ENCODE measurements at places on chromosomes 6 and 20.

DNA sequence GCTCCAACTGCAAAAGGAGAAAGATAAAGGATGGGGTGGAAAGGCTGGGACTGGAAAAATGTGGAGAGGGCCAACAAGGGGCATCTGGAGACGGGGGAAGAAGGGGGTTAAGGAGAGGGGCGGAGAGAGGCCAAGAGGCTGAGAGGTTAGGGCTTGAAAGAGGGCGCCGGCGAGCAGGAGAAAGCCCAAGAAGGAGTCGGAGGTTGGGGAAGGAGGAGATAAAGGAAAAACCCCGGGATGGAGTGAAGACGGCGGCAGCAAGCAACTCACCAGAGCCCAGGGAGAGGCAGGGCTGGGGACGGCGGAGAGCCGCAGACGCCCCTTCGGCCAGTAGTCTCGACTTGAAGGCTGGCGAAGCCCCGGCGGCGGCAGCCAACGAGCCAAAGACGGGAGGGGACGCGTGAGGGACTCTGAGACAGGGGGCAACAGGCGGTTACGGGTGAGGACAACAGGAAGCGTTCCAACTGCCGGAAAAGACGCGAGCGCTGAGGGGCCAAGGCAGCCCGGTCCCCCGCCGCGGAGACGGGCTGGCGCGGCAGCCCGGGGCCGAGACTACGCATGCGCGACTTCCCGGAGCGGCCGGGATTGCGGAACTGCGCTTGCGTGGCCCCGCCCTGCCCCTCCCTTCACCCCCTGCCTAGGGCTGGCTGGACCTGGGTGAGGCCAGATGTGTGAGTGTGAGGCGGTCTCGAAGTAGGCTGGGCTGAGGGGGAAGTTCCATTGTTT is at the start of gene STK38:
Gene STK38, minus strand, starts transcription at position 560 of the 726 bp plus-strand sequence. CDS start 7,277 bp downstream, outside the sequence.
- DNase-seq: peak; percentile 97

DNA sequence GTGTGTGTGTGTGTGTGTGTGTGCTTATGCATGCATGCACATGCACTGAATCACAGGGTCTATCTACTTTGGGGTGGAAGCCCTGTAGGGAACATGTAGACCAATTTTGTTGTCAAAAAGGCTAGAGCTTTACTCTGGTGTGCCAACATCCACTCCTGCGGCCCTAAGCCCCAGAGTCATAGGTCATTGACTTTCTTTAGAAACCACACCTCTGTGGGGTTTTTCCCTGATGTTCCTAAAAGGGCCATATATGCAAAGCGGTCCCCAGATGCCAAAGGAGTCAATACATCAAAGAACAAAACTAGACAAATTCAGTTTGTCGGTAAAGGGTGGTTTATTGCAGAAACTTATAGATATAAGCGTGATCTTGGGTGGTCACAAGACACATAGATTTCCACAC is 29.8 kb upstream of the SLC2A12 start:
- DNase-seq: no peak

DNA sequence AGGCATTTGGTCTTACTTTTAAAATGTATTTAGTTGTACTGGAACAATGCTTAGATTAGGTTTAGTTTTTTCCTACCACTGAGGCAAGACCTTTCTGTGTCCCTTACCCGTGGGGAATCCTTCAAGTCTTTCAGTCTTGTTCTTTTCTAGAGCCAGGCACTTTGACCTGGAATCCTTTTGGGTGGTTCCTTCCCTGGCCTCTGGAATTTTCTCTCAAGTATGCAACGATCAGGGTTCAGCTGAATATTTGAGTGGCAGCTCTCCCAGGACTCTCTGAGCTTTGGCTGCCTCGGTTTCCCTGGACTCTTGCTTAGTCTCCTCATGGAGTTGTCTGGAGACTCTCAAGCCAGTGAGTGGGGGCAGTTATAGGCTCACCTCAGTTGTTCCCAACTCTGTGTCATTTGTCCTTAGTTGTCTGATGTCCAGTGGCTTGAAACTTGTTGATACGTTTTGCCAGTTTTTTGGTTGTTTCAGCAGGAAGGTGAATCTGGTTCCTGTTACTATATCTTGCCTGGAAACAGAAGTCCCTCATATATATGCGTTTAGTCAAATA is 118.1 kb downstream of the QKI start:
- DNase-seq: no peak

DNA sequence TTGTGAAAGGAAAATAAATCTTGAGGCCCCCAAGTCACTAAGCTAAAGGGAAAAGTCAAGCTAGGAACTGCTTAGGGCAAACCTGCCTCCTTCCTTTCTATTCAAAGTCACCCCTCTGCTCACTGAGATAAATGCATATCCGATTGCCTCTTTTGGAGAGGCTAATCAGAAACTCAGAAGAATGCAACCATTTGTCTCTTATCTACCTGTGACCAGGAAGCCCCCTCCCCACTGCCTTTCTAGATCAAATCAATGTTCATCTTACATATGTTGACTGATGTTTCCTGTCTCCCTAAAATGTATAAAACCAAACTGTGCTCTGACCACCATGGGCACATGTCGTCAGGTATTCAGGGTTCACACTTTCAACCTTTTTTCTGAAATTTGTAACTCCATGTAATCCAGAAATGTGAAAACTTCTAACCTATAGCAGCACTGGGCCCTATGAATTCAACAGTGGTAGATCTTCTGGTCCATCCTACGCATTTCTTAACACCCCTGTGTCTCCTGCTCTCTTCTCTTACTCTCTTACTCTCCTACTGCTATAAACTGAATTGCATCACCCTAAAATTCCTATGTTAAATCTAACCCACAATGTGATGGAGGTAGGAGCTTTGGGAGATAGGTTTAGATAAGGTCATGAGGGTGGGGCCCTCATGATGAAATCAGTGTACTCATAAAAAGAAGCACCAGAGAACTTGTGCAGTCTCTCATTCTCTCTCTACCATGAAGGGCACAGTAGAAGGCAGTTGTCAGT is 89.3 kb downstream of the EPB41L2 start:
- no peak for DNase-seq

DNA sequence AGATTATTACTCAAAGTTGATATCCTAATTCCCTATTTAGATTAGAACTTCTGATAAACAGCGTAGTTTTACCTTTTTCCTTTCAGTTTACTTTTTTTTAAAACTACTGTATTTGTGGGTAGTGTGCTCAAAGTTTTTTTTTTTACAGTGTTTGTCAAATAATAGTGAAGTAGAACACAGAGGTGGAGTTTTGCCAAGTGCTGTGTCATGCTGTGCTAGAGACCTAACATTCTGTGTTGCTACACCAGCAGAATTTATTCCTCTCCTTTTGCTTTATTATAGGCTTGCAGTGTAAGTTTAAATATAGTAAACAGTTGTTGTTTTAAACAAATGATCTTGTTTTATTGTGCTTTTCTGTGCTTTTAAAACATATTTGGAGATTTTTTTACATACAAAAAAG is 125.4 kb downstream of the HIVEP1 start:
- DNase-seq: no peak

DNA sequence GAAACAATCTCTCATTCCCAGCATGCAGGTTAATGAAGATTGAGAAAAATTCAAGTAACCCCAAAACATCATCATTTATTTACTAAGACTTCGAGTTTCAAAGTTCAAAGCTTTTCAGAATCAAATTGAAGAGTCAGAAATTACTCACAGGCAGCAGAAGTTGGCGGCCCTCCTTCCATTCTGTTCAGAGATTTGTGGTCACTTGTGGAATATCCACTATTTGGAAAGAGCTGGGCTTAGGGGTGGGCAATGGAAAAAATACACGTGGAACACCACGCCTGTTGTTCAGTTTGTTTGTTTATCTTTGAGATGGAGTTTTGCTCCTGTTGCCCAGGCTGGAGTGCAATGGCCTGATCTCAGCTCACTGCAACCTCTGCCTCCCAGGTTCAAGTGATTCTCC is 108.6 kb upstream of the NAA20 start:
- no peak for DNase-seq

DNA sequence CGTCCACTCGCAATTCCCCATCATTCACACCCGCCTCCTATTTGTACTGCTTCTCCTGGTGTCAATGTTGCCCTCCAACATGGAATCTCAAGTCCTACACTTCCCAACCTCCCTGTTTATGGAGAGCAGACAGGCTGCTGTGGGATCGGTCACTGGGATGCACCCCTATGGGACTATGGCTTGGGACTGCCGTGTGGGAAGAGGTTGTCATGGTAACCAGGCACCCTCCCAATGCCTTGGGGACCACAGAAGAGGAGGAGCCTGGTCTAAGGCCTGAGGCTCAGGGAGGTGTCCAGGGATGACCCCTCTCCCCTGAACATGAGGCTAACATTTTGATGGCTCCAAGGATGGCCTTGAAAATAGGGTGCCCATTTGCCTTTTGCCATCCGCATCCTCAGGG is 116.6 kb upstream of the CST7 start:
- no peak for DNase-seq

DNA sequence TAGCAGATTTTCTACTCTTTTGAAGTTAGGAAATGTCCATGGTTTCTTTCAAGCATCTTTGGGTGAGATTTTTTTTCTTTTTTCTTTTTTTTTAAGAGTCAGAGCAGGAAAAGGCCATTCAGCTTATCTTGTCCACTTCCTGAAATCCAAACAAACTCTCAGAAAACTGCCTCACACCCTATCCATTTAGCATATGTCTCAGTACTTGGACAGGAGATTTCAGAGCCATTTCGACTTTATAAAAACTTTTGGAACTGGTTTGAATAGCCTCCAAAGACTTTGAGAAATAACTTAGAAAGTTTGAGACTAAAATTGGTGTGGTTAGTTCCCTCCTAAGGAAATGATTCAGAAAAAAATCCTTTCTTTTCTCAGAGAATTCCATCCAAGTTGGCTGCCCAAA is 125.1 kb downstream of the MYLK4 start:
- DNase-seq: no peak

DNA sequence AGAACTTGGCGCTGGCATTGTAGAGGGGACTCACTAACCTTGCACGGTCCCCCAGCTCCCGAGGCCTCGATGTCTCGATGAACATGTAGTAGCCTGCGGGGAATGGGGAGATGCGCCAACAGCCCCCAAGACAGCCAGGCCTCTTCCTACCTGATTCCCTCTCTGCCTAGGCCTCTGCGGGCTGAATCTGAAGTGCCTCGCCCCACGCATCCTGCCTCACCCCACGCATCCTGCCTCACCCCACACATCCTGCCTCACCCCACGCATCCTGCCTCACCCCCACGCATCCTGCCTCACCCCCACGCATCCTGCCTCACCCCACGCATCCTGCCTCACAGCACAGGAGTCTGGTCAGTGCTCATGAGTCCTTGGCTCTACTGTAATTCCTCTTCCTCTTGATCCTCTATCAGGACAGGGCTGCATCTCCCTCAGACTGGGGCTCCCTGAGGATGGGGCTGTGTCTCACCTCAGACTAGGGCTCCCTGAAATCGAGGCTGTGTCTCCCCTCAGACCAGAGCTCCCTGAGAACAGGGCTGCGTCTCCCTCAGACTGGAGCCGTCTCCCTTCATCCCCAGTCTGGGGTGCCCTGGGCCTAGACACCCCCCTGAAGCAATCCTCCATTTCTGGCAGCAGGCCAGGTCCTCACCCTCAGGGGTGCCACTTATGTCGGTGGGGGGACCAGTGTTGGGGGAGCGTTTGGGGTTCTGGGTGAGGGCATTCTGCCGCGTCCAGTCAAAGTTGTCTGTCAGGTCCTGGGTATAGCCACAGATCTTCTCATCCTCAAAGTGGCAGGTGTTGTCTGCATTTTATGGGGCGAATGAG is 53.6 kb downstream of the MDGA1 start:
- no peak for DNase-seq

DNA sequence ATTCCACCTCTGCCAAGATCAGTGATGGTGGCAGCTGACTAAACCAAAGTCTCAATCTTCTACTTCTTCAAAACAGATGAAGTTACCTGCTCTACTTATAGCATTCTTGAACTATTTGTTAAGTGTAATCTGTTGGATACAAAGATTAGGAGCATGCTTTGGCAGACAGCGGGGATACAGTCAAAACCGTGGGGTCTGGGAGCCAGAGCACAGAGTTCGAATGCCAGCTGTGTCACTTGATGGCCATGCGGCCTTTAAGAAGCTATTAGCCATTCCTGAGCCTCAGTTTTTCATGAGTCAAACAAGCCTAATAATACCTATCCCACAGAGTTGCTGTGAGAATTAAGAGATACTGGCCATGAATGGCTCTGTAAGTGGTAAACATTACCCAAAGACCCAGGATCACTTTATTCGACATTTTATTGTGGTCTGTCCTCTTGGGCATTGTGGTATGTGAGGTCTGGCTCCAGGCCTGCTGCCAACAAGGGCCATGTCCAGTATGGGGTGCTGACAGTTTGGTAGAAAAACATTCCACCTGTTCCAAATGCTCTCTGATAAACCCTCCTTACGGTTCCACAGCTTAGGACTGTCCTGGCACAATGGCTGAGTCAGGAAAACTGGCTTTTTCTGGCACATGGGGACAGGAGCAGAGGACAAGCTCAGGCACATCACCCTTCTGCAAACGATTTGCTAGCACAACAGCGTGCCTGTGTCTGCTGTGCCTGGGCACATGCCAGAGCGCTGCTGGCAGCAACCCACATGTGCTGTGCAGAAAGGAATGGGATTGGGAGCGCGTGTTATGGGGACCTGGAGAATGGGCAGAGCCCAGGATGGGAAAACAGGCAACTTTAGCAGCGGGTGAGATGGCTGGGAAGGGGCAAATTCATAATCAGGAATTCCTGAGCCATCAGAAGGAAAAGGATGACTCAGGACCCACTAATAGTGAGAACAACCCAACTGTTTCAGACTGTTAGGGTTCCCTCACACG is 15.7 kb upstream of the FAM83C start:
- DNase-seq: no peak

GRCh38 chr6:151379933-151380847 is 11.2 kb downstream of the ZBTB2 start:
- no peak for DNase-seq

- no peak for DNase-seq
Observed at GRCh38 chr20:5696011-5696559, 54.1 kb upstream of the SHLD1 start.

DNA sequence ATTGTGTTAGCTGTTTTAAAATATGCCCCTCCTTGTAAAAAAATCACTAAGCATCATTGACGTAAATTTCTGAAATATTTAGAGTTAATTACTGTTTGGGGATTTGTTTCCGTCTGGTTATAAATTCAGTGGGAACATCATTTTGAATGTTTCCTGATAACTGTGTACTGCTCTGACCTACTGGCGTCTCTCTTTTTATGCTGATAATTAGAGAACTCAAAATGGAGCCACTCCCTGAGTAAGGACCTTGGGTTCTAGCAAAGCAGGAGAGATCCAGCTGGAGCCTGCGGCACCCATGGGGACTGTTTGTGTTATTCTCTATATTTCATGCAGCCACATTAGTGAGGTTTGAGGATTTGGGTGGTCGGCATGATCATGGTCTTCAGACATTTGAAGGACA is 124.9 kb downstream of the SOBP start:
- no peak for DNase-seq

DNA sequence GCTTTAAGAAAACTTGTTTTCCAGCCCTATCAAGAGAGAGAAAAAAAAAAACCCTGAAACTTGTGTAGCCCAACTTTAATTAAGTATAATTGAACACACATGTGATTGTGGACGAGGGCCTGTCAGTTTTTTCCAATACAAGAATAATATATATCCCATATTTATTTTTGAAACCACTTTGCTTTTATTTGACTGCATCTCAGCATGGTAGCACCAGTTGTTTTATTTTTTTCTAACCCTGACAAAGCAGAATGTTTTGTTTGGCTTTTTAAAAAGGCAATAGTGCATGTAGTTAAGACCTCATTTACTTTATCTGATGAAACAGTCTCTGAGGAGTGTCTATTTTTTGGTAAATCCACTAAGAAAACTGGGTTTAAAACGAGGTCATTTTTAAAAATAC is 257.7 kb downstream of the CDKAL1 start:
- DNase-seq: no peak

GRCh38 chr6:152697634-152698033 is at the start of gene MYCT1:
Gene MYCT1 (plus strand): TSS chr6:152697897. CDS start chr6:152697903, 6 bp downstream.
- no peak for DNase-seq

- no peak for DNase-seq
Observed at GRCh38 chr20:49172413-49172812, 15.7 kb downstream of the STAU1 start.

GRCh38 chr6:91196729-91197128 is 609.9 kb upstream of the MAP3K7 start:
- DNase-seq: no peak

All from ecto neural progenitor cell (in vitro differentiated cells).